ENCODE measurements at places on chromosomes 5 and 9.
A peak's percentile ranks its signal among the peaks of the same experiment; 100 is the strongest.

DNA sequence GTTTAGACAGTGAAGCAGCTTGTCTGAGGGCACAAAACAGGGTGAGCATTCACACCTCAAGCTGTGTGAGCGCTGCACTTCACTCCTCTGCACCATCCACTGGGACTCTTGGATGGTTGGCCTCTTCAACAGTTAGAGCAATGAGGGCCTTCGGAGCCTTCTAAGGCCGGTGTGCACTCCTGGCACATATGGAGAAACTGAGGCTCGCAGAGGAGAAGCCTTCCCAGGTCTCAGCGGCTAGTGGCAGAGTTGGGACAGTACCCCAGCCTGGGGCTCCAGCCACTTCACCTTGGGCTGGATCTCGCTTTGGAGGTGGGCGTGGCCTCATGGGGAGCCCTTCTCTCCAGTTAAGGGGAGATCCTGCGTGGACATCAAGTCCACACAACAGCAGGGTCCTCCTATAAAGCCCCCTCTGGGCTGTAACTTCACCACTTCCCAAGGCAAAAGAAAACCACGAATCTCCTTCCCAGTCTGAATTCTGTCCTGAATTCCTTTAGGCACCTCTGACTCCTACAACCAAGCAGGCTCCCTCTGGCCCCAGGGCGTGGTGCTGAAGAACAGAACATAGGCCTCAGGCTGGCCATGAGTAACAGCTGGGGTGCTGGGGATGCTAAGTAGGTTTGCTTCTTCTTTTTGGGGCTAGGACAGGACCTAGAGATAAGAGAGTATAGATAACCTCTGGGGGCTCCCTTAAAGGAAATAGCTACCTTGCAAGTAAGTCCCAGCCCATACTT is 30.5 kb upstream of the CSF1R start:
- DNase-seq = no peak

DNA sequence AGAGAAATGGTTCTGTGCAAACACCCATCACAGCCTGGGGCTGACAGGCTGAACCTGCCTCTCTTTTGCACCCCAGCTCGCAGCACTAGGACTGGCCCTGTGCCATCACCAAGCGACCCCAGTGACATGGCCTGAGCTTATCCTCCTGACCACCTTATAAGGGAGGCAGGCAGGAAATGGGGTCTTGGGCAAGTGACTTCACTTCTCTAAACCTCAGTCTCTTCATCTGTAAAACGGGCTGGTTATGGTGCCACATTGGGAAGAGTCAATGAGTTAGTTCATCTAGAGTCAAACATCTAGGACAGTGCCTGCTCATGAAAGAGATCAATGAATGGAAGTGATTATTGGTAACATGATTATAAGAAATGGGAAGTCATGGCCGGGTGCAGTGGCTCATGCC is 6.2 kb downstream of the SNCB start:
- no peak for DNase-seq

DNA sequence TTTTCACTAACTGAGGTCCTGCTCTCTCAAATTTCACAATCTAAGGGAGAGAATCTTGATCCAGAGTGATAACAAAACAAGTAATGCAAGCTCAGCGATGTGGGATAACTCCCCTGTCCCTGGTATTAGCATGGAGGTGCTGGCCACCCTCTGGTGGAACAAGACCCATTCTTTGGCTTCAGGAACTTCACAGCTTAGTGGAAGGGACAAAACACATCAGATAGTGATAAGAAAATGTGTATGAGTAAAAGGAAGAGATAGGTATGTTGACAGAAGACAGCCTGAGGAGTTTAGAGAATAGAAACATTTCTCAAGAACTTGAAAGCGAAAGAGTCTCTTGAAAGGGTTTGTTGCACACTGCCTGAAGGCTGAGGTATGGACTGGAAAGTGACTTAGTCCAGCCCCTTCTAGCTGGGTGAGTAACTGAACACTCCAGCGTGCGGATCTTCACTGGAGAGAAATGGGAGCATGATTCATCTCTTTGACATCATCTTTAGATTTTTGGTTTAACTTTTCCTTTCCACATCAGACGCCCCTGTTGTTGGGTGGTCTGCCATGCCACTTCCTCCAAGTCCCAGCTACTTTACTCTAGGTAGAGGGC is 25.4 kb upstream of the ZSWIM6 start:
- peak; percentile 59 for DNase-seq

DNA sequence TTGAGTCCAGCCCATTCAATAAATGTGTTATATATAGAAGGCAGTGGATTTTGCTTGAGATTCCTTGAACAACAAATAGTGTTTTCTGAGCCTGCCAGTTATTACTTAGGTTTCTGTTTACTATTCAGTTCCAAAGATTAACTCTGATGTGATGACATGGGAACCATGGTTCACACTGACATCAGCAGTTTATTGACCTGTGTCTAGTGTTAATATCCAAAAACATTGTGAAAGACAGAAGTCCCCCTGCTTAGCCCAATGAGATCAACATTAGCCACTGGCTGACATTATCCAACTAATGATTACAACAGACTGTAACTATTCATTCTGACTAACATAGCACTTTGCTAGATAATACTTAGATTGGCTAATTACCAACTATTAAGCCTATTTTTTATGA is 14.9 kb downstream of the APBA1 start:
- no peak for DNase-seq

- DNase-seq = no peak
These were observed 35.6 kb downstream of the WWC1 start for GRCh38 chr5:168327019-168327421.

- DNase-seq = no peak
These were observed at the start of gene HACD4 for GRCh38 chr9:21031091-21031807. TSS of gene HACD4 (minus strand) at chr9:21031640. CDS start at chr9:21031590, 50 bp downstream.

DNA sequence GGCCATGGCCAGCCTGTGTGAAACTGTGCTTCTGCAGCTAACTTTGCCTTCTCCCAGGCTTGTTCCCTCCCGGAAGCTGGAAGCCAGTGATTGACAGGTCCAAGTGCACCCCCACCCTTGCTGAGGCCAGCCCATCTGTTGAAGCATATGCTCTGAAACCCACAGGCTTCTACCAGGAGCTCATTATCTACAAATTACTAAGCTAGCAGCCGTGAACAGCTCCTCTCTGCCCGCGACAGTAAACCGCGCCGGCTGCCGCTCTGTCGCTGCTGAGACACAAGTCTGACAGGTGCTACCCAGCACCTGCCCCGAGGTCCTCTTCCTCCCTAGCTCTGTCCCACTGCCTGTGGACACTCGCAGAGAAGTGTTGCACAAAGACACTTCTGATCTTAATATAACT is 490.9 kb downstream of the GADD45G start:
- DNase-seq = no peak

GRCh38 chr5:128635379-128635778 is 97.3 kb upstream of the FBN2 start:
- DNase-seq = no peak

DNA sequence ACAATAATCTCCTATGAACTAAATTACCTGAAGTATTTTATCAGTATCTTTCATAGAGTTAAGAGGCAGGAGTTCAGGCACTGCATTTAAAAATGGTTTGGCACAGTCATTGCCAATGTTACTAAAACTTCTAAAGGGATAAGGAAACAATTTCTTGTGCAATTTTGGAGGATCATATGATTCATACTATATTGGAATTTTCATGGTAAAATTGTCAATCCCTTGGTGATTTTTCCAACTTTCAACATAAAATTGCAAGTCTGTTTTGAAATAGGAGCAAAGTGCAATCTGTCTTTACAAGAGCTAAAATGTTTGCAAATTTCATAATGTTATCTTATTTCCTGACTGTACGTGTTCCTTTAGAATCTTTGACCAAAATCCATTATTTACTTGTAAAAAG is 211.1 kb downstream of the DMRTA1 start:
- DNase-seq = no peak

DNA sequence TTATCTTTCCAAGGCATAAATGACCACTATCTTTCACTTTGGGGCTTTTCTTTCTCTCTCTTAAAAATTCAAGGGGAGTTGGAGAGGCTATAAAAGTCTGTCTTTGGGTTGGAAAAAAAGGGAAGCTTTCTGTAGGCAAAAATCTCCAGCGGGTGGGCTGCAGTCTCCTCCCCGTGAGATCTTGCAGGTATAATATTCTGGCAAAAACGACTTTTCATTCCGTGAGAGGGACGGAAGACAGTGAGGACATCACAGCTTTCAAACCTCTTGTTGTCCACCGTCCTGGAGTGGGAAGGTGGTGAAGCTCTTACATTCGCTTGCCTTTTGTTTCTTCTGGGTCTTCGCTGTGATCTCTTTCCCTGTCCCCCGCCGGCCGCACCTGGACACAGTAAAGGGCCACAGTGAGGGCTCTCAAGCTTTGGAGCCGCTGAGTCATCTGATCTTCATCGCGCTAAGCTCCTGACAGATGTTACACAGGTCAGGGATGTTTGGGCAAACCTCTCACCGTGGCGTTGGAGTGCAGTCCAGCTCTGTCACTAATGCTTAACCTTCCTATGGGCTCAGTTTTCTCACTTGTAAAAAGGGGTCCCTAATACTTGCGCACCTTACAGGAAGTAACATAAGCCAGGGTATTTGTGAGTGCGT is 61.9 kb upstream of the MEGF10 start:
- DNase-seq = no peak

DNA sequence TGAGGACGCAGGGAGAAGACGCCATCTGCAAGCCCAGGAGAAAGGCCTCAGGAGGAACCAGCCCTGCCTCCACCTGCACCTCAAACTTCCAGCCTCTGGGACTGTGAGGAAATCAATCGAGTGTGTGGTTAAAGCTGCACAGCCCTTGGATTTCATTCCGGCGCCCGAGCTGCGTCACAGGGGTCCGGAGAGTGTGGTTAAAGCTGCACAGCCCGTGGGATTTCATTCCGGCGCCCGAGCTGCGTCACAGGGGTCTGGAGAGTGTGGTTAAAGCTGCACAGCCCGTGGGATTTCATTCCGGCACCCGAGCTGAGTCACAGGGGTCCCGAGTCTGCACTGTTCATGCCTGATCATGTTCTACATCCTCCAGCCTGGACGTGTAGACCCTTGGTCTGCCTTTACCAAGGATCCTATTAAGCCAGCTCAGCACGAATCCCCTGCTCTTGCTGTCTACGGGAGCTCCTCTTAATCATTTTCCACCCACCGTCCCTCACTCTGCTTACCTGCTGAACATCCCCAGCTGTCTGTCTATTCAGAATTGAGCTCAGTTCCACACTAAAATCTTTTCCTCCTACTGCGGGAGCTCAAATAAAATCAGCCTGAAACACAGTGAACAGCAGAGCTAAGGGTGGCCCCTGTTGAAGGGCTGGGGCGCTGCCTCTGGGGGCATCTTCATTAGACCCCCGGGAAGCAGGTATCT is 73.0 kb upstream of the OLFM1 start:
- DNase-seq = no peak

DNA sequence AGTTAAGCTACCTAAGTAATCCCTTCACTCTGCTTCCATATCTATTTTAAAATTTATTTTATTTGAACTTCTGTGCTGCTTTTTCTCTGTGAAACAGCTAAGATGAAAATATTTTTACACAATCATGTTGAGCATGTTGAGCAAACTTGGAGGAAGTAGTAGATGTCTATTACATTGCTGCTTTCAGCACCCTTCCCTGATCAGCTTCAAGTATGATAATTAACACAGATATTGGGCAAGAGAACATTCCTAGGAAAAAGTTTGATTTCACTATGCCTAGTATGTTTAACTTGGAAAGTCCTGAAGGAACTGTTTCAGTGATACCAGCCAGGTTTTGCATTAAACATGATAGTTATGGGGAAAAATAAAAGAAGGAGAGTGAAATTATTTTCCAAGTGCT is 283.6 kb downstream of the ELAVL2 start:
- DNase-seq = no peak

DNA sequence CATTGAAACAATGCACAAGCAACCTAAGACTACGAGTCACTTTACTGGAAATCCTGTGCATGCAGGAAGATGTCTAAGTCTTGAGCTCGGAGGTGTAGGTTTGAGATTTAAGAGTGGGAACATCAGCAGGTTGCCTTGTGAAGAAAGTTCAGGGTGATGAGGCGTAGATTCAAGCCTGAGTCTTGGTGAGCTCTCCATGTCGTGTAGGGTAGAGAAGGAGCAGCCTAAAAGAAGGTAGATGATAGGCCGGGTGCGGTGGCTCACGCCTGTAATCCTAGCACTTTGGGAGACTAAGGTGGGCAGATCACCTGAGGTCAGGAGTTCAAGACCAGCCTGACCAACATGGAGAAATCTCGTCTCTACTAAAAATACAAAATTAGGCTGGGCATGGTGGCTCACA is 30.2 kb upstream of the ANKRD18A start:
- no peak for DNase-seq

DNA sequence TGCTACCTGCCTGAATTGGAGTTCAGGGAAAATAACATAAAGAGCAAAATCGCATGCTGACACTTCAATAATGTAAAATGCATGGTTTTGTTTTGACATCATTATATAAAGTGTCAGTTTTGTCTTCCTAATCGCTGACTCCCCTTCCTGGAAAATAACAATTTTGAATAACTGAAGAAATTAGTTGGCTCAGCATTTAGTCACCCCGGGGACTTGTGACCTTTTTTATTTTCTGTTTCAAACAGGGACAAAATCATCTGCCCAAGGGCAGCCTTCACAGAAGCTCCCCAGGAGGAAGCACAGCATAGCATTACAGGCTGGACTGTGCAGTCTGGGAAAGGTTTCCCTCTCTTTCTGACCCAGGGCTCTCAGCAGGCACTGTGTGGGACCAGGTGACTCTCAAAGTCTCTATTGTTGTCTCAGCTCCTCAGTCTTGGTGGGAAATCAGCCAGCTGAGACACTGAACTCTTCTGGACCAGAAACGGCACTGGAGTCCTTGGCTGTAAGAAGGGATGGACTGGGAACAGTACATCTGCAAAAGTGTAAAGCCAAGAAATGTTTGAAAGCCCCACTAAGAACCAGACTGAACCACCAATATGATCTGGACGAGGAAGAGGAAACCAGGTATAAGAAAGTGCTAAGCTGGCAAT is 671.3 kb upstream of the KLF4 start:
- DNase-seq = no peak

DNA sequence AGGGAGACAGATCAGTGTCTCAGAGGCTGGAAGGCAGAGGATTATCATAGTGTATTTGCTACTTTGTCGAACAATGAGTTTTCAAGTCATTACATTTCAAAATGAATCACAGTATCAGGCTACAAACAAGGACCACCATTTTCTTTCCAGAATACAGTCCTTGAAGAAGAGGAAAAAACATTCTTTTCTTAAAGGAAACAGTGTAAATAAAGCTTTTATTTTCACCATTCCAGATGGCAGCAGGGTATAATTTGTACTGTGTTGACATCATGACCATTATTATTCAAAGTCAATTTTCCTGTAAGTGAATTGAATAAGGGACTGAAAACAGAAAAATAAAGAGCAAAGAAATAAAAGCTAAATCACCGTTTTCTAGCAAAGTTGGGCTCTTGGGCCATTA is 737.3 kb upstream of the DMAC1 start:
- DNase-seq = no peak

GRCh38 chr9:99143655-99144054 is 38.7 kb downstream of the TGFBR1 start:
- DNase-seq = no peak

DNA sequence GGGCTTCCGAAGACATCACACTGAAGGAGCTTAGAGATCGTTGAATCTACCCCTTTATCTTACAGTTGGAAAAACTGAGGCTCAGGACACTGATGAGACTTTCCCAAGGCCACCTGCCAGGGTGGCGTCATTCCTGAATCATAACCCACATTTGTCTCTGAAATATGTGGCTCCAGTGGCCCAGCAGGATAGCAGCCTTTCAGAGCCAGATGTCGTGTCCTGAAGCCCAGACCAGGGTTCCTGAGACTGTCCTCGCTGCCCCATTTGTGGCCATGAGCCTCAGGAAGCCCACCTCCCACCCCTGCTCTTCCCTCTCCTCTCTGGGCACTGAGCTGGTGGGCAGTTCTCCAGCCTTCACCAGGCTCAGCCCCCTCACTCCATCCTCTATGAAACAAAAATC is 2.4 kb downstream of the HMCN2 start:
- no peak for DNase-seq
